ENCODE measurements at places on chromosomes 3 and 15.

GRCh38 chr15:47614360-47615011 is 102.8 kb upstream of the SEMA6D start:
- no peak for DNase-seq

DNA sequence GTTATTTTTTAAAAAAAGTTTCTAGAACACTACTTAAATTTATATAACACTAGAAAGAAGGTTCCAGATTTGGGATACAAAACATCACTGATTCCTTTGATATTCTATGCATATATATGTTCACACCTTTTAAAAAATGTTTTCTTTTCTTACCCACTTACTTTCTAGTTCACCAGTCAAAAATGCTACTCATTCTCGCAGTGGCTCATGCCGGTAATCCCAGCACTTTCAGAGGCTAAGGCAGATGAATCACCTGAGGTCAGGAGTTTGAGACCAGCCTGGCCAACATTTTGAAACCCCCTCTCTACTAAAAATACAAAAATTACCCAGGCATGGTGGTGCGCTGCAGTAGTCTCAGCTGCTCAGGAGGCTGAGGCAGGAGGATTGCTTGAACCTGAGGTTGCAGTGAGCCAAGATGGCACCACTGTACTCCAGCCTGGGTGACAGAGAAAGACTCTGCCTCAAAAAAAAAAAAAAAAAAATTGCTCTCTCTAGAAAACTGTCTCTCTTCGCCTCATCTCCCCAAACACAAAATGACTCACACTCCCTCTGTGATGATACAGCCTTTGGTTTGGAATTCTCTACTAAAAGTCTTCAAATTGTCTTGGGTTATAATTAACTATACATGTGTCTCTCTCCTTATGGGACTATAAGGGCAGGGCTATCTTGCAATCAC is 52.6 kb upstream of the TGFBR2 start:
- peak; percentile 0 for DNase-seq

GRCh38 chr3:89245612-89246011 is 138.2 kb downstream of the EPHA3 start:
- no peak for DNase-seq

DNA sequence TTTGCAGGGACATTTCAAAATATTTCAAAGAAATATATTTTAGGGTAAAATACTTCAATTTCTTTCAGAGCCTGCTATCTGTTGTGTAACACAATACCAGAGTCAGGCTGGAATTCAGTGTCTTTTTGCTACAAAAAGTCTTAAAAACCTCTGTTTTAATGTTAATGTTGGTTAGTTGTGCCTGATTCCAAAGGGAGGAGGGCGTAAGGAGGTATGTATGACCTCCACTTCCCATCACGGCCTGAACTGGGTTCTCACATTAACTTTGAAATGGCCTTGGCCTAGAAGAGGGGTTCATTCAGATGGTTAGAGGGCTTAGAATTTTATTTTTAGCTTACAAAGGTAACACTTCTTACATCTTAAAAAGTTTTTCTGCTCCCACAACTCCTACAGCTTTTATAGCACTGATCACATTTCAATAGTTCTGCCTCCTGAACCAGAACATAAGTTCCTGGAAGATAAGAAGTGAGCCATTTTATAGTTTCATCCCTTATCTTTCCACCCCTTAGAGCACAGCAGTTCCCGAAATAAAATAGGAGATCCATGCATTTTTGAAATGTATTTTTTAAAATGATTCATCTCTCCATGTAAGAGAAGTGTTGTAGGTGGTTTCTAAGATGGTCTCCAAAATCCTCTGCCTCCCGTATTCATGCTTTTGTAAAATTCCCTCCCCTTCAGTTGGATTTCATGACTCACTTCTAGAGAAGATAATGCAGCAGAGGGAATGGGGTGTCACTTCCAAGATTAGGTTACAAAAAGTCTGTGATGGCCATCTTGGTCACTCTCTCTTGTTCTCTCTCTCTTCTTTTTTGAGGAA is 543.1 kb upstream of the NECTIN3 start:
- DNase-seq = no peak

DNA sequence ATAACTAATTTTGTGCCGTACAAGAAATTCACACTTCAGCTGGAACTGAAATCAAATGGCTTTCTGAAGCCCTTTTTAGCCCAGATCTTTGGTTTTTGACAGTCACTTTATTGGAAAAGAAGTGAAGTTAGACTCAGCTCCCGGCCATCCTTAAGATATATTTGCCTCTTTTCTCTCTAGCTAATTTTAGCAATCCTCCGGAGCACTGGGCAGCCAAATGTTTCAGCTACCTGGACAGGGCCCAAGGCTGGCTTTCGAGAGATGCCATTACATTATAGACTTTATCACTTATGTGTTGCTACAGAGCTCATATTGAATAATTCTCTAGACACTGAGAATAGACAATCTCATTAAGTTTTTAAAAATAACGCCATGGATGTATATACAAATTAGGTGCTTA is 28.5 kb upstream of the RPL39L start:
- no peak for DNase-seq

DNA sequence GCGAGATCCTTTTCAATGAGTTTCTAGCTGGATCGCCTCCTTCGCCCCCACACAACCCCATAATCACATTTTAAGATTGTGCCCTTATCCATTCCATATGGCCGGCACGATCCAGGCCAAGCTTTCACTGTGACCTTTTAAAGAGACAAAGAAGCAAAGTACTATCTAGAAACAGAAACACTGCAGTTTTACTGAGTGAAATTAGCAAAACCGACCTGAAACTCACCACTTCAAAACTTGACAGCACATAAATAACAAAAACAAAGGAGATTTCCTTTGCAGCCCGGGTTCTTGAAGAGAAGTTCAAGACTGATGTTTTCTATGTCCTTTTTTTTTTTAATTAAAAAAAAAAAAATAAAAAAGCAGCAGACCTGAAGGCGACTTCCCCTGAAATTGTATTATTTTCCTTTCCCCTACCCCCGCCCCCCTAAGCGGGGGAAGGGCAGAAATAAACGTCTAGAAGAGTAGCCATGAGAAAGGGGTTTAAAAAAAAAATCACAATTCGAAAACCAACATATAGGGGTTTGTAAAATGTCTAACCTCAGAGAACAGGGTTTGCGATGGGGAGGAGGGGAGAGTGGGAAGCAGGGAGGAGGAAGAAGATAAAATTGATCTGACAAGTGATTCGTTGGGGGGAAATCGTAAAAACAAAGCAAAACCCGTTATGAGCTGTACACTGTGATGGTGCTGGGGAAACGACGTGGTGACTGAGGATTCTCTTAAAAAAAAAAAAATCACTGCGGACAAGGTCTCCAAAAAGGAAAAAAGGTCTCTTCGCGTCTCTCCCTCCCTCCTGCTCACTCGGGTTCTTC is 1.5 kb downstream of the SATB1 start:
- DNase-seq = no peak

DNA sequence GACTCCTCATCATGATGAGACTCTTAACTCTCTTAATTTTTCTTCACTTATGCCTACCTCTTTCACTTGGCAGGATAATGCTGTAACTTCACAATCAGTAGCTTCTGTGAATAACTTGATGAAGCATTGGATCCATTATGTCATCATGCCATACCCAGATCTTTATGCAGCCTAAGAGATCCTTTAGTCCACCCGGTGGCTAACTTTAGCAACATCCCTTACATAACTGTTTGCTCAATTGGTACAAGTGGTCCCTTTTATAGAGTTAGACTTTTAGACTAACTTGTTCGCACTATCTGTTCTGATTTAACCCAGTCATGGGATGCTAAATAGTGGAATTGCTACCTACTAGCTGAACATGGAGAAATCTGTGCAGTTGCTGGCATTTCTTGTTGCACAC is 184.5 kb downstream of the USP13 start:
- DNase-seq = no peak

DNA sequence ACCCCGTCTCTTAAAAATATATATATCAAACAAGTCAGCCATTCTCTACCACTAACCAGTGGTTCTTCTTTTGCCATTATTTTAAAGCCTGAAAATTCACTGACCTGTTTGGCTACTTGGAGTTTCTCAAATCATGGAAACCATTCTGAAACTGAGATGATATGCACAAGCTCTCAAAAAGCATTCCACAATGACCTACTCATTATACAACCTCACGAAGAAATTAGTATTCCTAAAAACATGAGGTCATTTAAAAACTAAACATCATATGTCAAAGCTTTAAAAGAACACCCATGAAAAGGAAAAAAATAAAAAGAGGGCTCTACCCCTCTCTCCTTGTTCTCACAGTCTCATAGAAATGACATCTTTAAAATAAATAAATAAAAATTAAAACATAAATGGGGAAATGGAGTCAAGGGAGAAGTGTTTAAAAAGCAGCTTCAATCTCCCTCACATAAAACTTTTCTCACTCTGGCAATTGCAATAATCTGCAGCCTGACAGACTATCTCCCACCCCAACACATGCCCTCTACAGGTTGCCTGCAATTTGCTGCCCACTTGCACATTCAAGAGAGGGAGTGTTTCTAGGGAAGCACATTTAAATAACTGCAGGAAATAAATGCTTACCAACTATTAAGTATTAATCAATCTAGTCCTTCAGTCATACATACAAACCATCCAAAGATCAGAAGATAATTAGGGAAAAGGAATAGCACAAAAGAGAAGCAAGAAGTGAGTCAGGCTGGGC is 73.3 kb downstream of the TRANK1 start:
- no peak for DNase-seq

GRCh38 chr3:151008699-151009098 is 36.2 kb upstream of the CLRN1 start:
- DNase-seq = no peak

DNA sequence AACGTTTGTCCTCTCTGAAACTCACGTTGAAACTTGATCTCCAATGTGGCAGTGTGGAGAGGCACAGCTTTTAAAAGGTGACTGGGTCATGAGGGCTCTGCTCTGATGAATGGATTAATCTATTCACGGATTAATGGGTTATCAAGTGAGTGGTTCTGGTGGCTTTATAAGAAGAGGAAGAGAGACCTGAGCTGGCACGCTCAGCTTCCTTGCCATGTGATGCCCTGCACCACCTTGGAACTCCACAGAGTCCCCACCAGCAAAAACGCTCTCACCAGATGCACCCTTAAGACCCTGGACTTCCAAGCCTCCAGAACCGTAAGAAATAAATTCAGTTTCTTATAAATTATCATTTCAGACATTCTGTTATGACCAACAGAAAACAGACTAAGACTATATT is 2.6 kb downstream of the PPP1R2 start:
- DNase-seq = no peak

DNA sequence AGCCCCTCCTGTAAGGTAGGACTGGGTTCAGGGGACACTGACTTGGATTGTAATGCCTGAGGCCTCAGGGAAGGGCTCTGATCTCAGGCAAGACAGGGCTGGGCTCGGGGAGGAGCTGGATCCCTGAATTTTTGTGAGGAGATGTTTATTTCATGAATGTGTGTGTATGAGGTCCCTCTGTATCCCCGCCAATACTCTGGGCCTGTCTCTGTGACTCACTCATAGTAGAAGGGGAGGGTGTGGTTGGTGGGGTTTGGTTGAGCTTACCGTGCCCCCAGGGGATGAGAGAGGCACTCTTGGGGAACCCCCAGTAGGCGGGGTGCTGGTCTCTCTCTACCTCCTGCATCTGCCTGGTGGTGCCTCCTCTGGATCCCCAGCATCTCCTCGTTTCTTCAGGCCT is 28.1 kb downstream of the RPSA start:
- DNase-seq = no peak

GRCh38 chr3:79651536-79652065 is 116.2 kb downstream of the ROBO1 start:
- no peak for DNase-seq

DNA sequence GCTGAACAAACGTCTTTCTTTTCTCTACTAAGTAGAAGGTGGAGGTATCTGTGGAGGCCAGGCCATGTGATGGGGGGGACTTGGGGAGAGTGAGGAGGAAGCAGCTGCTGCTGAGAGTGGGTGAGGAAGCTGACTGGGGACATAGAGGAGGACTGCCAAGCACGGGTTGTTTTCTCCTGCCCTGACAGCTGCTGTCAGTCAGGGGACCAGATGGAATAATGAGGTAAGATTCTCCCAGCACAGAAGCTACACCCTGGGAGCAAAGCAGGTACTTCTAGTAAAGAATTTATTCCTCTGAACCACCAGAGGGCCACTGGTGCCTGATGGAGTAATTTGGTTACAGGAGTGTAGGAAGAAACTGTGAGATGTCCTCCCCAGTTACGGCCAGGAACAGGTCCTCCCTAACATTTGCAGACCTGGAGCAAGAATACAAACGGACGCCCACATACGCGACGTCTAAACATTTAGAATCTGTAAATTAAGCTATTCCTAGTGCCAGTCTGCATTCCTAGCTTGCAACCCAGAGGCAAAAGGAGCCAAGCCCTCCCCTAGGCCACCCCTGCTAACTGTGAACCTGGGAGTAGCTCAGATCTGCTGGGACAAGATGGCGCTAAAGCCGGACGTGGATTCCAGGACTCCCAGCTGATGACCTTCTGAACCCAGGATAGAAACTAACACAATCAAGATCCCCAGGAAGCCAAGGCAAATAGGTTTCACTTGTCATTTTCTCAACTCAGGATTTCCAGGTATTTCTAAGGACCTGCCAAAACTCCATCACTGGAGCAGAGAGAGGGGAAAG is 14.8 kb downstream of the CRYGS start:
- no peak for DNase-seq

DNA sequence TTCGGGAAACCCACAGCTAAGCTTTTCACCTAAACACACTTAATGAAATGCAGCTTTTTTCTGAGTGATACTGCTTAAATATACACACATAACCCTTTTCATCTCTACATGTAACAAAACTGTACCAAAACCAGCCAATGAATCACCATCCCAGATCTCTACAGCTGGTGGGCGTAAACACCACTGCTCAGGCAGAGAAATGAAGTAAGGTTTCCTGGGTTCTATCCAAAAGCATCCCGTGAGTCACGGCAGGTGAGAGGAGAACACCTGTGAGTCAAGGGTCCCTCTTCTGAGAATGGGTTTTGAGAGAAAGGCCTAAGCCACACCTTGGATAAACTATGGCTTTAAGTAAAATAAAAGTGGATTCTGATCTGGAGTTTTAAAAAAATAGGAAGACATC is 2.6 kb downstream of the CLDN1 start:
- no peak for DNase-seq

DNA sequence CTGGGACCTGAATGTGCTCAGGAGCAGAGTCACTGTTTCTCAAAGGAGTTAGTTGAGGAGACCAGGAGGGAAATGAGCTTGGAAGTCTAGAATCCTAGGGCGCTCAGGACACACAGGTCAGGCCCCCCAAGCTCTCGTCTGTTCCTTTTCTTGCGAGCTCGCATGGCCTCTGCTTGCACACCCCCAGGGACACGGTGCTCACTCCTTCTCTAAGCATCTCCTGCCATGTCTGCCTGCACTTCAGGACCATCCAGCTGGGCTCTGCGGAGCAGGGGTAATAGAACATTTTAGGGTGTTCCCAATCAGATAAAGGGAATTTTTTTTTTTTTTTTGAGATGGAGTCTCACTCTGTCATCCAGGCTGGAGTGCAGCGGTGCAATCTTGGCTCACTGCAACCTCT is 213.2 kb downstream of the XXYLT1 start:
- DNase-seq = no peak

DNA sequence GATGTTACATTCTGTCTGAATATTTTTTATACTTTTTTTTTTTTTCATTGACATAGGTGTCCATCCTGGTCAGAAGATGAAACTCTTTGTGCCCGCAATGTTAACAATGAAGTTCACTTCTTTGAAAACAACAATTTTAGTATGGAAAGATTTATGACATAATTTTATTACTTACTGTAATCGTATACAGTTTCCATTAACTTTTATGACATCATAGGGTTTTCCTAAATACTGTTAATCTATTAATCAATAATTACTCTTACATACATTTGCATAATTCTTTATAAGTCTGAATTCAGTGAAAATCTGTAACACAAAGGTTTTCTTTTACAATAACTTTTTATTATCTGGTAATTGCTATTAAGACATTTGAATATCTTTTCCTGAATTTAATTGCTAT is 17.7 kb downstream of the EIF2A start:
- no peak for DNase-seq
